ENCODE measurements at places on chromosomes 6 and 20.

DNA sequence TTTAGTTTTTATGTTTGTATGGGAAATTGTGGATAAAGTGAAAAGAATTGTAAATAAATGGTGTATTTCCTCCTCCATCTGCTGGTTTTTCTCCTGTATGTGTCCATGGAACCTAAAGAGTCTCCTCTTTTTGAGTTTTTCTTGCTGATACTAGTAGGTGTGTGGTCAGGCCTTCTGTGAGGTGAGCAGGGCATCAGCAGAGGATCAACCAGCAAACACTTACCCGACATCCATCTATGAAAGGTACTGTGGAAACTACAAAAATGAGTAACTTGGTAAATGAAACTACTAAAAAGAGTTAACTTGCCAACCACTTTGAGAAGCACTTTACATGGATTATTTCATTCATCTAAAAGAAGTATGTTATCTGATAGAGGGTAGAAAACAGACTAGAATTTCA is 20.9 kb upstream of the RNF8 start:
- no peaks in the 10 kb centered on the region for H3K27me3 ChIP-seq
- no peaks in the 10 kb centered on the region for H3K4me1 ChIP-seq
- H3K36me3 ChIP-seq: peaks cover 26% of the 10 kb centered on the region
- DNase-seq: no peak

DNA sequence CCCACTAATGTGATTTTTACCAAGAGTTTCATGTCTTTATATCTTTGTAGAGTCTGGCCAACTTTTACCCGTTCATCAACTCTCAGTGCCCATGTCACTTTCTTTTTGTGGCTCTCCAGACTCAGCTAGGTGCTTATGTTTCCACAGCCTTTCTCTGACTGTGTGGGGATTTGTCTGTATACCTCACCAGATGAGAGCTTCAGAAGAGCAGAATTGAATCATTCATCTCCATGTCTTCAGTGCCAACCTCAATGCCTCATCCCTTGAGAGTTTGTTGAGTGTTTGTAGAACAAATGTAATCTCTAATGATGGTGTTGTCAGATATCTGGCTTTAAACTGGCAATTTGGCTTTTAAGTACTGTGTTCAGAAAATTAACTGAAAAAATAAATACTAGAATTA is 16.8 kb upstream of the CCN2 start:
- DNase-seq: no peak
- no peak overlapping the region for H3K4me3 ChIP-seq
- no peaks in the 10 kb centered on the region for H3K4me1 ChIP-seq
- H3K36me3 ChIP-seq: no peaks in the 10 kb centered on the region

DNA sequence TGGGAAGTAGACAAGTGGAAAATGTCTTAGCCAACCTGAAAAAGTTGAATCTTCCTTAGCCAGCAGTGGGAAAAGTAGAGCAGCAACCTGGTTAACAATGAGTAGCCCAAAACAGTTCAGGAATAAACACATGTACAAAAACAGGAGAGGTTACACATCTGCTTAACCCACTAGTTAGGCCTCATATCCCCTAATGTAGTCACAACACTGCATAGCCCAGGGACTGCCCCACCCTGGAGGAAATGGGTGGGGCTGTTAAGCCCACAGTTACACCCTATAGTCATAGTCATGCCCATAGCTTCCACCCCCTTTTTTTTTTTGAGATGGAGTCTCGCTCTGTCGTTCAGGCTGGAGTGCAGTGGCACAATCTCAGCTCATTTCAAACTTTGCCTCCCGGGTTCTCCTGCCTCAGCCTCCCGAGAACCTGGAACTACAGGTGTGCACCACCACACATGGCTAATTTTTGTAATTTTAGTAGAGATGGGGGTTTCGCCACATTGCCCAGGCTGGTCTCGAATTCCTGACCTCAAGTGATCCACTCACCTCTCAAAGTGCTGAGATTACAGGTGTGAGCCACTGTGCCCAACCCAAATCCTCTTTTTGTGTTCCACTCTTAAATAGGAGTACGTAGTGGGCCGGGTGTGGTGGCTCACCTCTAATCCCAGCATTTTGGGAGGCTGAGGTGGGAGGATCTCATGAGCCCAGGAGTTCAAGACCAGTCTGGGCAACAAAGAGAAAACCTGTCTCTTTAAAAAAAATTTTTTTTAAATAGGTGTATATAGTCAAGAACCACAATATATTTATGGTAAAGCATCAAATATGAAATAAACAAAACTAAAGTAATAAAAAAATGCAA is 24.5 kb downstream of the ILRUN start:
- no peak overlapping the region for H3K4me3 ChIP-seq
- H3K27me3 ChIP-seq: no peaks in the 10 kb centered on the region
- no peak overlapping the region for H3K27ac ChIP-seq
- no peaks in the 10 kb centered on the region for H3K36me3 ChIP-seq

- H3K4me3 ChIP-seq: no peak overlapping the region
- no peak for DNase-seq
- H3K36me3 ChIP-seq: peaks cover 28% of the 10 kb centered on the region
- no peak overlapping the region for H3K27ac ChIP-seq
- H3K4me1 ChIP-seq: no peaks in the 10 kb centered on the region
- no peaks in the 10 kb centered on the region for H3K27me3 ChIP-seq
Observed at GRCh38 chr6:36516559-36516958, 30.7 kb downstream of the STK38 start.

- H3K36me3 ChIP-seq: no peaks in the 10 kb centered on the region
- no peaks in the 10 kb centered on the region for H3K27me3 ChIP-seq
- no peak overlapping the region for H3K4me3 ChIP-seq
- H3K27ac ChIP-seq: no peak overlapping the region
- H3K4me1 ChIP-seq: peaks cover 10% of the 10 kb centered on the region
Observed at GRCh38 chr20:58327211-58327610, 17.7 kb downstream of the RAB22A start.

- H3K27me3 ChIP-seq: no peaks in the 10 kb centered on the region
- no peaks in the 10 kb centered on the region for H3K36me3 ChIP-seq
- no peak for DNase-seq
- peaks cover 16% of the 10 kb centered on the region for H3K4me1 ChIP-seq
- H3K4me3 ChIP-seq: peak overlapping the region; percentile 62
Observed at GRCh38 chr6:84771125-84771755, 6.8 kb upstream of the TBX18 start.

Data from tibial artery (tissue), 4 donors.